ENCODE measurements at places on chromosomes 2 and 18.

- DNase-seq, result no peak
These were observed 295.6 kb downstream of the TNS1 start for GRCh38 chr2:217707131-217707611.

GRCh38 chr2:206387808-206388207, 55.5 kb upstream of the ADAM23 start:
- no peak for DNase-seq

DNA sequence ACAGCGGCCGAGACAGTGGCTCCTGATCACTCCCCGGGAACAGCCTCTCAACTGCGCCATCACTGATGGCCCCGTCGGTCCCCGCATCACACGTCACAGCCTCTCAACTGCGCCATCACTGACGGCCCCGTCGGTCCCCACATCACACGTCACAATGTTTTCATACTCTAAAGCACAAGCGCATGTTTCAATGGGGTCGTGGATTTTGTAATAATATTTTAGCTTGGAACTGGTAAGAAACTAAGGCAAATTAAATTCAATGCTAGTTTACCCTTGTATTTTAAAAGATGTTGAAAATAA, 44.2 kb upstream of the CTDP1 start:
- no peak for DNase-seq

GRCh38 chr18:48030616-48031480, 100.4 kb upstream of the SMAD2 start:
- DNase-seq, result peak; percentile 51

GRCh38 chr2:1156531-1156930, 205.9 kb downstream of the SNTG2 start:
- no peak for DNase-seq

DNA sequence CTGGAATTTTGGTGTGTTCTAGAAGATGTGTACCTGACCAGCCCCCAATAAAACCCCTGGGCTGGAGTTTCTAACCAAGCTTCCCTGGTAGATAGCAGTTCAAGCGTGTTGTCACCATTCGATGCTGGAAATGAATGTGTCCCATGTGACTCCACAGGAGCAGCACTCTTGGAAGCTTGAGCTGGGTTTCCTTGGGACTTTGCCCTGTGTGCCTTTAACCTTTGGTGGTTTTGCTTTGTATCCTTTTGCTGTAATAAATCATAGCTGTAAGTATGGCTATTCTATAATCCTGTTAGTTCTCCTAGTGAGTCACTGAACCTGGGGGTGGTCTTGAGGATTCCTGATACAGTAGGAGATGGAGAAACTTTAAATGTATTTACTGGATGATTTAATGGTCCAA, 65.2 kb downstream of the KLHL14 start:
- DNase-seq, result no peak

DNA sequence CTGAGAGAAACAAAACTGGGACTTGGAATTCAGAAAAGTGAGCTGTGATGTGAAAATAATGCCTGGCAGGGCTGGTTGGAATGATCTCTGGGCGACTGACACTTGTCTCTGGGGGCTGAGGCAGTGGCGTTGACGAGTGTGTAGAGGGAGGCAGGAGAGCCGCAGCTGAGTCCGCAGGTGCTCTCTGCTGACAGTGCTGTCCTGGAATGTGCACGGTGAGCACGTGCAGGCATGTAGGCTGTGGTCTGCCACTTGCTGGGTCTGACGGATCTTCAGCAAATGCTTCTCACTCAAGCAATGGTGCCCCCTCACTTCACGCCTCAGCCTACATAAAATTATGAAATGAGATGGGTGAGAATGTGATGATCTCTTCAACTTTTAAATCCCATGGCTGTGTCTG, 38.5 kb upstream of the ATP9B start:
- DNase-seq, result no peak

DNA sequence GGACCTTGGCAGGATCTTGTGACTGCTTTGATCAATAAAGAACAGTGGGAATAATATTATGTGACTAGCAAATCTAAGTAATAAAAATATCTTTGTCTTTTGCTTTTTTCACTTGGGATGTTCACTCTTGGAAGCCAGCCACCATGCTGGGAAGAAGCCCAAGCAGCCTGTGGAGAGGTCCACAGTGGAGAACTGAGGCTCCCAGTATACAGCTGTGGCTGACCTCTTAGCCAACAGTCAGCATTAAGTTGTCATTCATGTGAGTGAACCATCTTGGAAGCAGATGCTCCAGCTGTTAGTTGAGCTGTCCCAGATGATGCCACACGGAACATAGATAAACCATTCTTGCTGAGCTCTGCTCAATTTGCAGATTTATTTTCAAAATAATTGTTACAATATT, 160.0 kb downstream of the OSR1 start:
- no peak for DNase-seq

DNA sequence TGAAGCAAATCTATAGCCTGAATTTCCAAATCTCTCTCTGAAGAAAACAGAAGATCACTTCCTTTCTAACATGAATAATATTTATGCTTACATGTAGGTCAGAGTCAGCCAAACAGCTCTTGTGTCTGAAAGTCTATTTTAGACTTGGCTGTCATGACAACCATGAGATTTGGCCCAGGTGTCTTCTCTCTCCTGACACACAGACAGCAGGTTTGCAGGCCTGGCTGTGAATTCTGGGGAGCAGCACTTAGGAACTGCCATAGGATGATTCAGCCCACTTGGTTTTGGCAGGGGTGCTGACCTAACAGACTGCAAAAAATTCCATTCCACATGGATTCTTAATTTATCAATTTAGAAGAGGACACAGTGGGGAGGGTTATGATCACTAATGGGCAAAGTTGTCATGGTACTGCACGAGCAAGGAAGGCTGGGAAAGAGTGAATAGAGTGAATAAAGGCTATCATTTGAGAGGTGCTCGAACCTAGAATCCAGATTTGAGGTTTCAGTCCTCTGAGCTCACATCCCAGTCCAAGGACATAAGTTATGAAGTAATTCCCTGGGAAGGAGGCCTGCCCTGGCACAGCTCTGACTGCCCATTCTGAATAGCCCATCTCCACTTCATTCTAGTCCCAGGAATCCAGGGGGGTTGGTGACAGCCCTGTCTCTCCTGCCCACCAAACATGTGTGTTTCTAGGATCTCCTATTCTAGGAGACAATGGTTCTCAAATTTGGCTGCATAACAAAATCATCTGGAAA, 453.9 kb upstream of the TRIB2 start:
- DNase-seq, result no peak

- DNase-seq, result no peak
These were observed 101.8 kb downstream of the RNF152 start for GRCh38 chr18:61791031-61791430.

DNA sequence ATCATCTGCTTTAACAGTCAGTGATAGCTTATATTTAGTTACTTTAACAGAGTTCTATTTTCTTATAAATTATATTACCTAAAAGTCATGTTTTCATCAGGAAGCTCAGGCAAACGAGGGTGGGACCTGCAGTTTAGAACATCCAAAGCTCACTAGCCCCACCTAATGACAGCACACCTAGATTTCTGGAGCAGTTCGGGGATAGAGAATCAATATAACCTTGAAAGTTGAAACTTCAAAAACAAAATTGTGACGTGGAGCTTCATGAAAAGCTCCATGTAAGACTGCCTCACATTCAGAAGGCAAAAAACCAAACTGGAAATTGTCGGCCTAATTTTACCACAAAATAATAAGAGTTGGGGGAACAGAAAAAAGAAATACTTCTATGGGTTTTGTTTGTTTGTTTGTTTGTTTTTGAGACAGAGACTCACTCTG, 185.9 kb upstream of the CCDC150 start:
- no peak for DNase-seq

- DNase-seq, result no peak
These were observed 1.2 kb downstream of the ZFP36L2 start for GRCh38 chr2:43225093-43225787.

DNA sequence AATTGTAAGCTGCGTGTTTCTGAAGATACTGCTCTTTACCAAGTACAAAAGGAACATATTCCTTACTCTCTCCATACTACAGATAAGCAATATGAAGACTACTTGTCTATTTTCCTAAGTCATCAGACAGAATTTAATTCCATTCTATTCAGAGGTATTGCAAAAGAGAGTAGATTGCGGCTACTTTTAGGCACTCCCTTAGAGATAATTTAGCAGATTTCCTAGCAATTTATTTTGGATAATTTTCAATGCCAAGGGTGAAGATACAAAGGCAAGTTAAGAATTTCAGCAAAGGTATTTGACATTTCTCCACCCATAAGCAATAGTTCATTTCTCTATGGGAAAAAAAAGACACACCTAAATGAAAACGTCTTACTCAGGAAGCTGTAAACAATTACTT, 161.1 kb downstream of the PDE1A start:
- no peak for DNase-seq

DNA sequence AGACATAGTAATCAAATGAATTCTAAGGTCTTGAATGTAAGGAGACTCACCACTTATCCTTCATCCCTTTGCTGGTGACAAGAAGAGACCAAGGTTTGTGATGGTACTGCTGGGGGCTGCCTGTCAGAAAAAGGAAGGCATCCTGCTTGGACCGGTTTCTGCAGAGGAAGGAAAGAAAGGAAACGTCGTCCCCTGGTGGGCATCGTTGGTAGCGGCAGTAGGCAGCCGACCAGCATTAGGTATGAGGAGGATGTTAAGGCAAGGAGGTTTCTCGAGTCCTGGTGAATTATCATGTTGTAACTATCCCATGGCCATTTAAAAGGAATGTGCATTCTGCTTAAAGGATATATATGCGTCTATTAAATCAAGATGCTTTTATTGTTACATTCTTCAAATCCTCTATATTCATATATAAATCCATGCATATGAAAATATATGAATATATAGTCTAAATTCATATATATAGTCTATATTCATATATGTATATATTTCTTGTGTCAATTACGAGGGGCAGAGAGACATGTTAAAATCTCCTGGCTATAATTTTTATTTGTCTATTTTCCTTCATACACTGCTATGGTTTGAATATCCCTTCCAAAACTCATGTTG, 94.4 kb upstream of the TGFA start:
- peak; percentile 13 for DNase-seq

GRCh38 chr2:197268786-197269584, 41.6 kb downstream of the ANKRD44 start:
- DNase-seq, result no peak

DNA sequence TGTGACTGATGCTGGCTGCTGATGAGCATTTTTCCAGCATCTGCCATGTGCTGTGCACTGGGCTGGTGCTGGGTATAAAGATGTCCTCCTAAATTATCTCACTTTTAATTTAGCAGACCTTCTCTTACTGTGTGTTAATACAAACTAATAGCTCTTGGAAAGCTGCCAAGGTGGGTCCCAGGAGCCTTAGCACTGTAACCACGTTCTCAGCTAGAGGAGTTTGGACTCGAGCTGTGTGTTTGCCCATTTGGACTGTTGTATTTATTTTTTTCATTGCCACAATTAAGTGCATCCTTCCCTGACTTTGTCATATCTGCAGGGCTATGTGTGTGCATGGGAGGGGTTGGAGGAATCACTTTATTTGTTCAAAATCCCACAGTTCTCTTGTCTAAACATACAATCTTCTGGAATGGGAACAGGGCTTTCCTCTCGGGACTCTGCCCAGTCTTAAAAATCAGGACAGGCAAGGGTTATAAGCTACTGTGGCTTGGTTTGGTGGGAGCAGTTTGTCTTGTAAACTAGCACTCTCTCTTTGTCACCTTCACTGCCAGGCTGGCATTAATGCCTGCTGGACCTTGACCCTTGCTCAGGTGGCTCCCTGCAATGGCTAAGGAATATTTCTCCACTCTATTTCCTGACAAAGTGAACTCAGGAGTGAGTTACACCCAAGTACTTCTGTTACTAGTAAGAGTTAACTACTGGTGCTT, 129.7 kb upstream of the MGAT5 start:
- DNase-seq, result no peak

DNA sequence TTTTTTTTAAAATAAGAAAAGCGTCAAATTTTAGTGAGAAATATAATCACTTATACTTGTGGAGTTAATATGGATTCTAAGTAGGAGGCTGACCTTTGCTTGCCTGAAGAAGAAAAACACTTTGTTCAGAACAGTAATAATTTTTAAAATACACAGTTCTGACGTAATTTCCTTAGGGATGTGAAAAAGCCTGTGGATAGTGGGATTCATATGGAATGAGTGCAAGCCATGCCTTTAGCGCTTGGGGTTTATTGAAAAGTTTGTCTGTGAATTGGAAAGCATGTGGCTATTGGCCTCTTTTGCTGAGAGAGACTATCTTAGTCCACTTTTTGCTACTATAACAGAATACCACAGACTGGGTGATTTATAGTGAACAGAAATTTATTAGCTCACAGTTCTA, 151.3 kb downstream of the CCDC85A start:
- DNase-seq, result no peak

DNA sequence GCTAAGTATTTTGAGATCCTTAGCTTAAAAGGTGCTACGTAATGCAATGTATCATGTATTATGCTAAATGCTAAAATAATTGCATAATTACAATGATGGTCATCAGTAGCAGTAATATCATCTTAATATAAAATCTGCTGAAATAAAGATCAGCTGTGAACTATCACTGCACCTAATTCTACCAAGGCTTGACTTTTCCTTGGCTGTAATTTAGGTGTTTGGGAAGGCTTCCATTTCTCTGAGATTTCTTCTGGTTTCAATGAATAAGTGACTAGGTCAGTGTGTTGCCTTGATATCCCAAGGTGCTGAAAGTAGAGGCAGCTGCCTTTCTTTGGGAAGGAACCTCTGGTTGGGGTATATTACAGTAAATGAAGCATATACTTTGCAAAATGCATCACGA, 376.1 kb downstream of the STK39 start:
- no peak for DNase-seq
